ENCODE measurements at places on chromosomes 4 and X.

DNA sequence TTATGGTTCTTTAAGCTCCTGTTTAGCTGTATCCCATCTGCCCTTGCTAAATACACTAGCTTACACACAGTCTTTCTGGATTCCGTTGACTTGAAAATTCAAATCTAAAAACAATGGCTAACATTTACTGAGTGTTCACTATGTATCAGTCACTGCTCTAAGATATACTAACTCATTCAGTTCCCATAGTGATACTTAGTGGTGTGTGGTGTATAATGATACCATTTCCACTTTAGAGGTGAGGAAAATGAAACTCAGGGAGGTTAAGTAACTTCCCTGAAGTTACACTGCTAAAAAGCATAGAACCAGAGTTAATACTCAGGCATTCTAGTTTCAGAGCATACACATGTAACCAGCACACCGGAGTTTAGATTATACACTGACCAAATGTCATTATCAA, 762.0 kb downstream of the GRID2 start:
- DNase-seq: no peak

- DNase-seq: peak; percentile 38
Observed at GRCh38 chr4:56979421-56980072, 851 bp downstream of the POLR2B start.

- no peak for DNase-seq
Observed at GRCh38 chrX:7987160-7988012, 60.2 kb upstream of the PNPLA4 start.

- DNase-seq: no peak
Observed at GRCh38 chr4:94831607-94832006, 73.9 kb downstream of the BMPR1B start.

DNA sequence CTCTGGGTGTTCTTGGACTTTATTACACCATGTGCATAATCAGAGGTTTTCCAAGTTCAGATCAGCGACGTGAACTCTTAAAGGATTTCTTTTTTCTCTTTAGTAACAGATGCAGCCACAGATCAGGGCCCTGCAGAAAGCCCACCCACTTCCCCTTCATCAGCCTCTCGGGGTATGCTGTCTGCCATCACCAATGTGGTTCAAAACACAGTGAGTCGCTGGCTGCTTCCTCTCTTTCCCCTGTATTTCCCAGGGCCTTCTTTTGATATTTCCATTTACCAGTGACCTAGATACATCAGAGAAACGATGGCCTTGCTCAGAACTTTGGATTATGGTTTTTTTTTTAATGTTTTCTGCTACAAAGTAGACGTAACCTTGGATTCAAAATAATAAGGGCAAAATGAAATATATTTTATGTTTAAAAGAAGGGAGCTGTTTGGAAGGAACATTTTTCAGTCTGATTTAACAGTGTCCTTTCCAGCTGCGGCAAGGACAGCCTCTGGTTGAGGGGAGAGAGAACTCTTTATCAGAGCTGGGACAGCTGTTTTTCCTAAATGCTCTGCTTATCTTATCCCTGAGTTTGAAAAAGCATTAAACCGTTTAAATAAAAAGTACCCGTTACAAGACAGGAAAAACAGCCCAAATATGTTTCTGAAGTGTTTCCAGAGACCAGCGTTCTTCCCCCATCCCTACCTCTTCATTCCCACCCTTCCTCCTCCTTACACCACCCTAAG, 38.2 kb downstream of the FAM114A1 start:
- DNase-seq: no peak

- DNase-seq: no peak
Observed at GRCh38 chr4:104490096-104490769, 4.5 kb downstream of the CXXC4 start.

GRCh38 chrX:19748896-19749680, 138.3 kb downstream of the SH3KBP1 start:
- no peak for DNase-seq

GRCh38 chrX:103847174-103847870, 15.3 kb upstream of the RAB9B start:
- DNase-seq: no peak

DNA sequence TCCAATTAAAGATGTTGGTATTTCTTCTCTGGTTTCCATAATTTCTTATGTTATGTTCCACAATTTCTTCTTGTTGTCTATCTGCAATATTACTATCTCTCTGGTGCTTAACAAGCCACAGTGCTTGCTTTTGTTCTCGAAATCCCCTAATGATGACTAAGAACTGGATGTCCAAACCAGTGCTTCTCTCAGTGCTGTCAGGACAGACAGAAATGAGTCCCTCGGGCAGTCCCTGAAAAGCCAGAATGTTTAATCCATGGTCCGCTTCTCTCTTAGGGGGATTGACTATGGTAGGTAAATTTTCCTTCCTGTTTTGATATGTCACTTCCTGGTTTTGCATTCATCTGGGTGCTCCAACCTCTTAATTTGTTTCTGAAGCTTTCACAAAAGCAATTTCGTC, 321.6 kb upstream of the PCDH10 start:
- no peak for DNase-seq

DNA sequence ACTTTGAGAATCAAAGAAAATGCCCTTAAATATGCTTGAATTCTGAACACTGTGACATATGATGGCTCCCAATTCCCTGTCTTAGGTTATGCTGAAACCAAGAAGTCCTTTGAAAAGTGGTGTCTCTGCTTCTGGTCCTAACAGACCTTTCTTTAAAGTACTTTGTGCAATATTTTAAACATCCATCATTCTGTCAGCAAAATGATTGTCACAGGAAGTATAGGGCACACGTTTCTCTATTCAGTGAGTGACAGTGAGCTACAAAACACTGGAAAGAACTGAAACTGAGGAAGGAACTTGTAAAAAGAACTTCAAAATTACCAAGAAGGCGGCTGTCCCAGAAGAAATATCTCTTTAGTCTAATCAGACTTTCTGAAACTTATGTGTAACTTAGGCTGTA, 12.2 kb upstream of the NUP54 start:
- DNase-seq: no peak

DNA sequence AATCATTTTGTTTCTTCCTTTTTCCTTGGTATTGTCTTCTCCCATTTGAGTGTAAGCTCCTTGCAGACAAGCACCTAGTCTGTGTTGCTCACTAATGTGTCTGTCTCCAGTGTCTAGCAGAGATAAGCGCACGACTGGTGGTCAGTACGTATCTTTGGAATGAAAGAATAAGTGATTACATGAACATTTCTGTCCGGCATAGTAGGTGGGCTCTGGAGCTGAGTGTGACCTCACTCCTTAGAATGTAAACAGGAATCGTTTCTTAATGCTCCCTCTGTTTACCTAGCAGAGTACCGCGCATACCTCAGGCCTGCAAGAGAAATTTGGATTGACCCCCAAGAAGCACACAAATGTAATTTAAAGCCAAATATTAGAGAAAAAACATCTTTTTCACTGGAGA, 235.4 kb downstream of the MAML3 start:
- no peak for DNase-seq

GRCh38 chrX:63275127-63275526, 76.0 kb downstream of the SPIN4 start:
- DNase-seq: no peak

GRCh38 chr4:40130401-40131036, 66.3 kb upstream of the RHOH start:
- no peak for DNase-seq

GRCh38 chr4:74375824-74376426, 11.0 kb downstream of the EREG start:
- no peak for DNase-seq

DNA sequence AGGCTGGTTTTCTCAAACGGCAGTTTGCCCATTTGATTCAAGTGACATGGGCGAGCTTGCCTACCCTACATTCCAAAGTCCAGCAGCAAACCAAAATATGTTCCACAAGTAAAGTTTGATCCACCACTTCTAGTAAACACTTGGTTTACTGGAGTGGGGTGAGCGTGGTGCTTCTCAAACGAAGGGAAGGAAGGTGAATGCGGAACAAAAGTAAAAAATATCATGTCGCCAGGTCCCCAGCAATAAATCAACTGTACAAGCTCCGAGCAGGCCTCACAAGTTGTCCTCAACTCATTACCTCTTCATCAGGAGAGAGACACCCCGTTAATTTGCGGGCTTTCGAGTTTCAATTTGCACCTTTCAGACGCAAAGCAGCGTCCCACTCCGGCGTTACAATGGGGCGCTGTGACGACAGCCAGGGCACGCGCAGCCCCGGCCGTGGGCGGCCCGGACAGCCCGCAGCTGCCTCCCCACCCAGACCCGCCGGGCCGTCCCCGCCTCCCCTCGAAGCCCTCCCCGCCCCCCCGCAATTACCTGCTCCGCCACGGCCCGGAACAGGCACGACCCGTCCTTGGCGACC, 1.0 kb downstream of the OTUD4 start:
- DNase-seq: peak; percentile 73

- no peak for DNase-seq
Observed at GRCh38 chr4:139770361-139770760, 104.7 kb downstream of the MGST2 start.

- no peak for DNase-seq
Observed at GRCh38 chr4:67776746-67777145, 22.6 kb upstream of the GNRHR start.

DNA sequence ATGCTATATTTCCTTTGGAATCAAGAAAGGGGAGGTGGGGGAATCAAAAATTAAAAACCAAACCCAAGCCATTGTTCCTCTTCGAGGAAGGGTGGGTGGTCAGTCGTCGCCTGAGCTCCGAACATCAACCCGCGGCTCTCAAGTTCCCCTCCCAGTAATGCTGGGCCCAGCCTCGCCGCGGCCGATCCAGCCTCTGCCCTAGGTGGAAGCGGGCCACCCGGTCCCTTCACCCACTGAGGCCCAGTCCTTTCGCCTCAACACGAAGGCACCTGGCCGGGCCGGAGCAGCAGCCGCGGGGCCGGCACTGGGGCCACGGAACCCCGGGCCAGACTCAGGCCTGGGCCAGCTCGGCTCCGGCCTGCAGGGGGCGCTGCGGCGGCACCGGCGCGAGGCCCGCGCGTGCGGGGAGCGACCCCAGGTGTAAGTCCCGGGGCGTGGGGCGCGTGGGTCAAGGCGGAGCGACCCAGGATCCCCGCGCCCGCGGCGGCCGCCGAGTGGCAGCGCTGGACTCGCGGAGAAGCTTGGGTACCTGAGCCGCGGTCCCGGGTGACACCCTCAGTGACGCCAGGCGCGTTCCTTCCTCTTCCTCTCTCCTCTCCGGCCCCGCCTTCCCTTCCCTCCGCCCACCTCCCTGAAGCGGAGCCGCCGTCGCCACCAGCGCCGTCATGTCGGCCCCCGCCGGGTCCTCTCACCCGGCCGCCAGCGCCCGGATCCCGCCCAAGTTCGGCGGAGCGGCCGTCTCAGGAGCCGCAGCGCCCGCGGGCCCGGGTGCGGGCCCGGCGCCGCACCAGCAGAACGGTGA, at the start of gene SEC24B:
TSS of gene SEC24B (plus strand) at position 611 of the 802 bp plus-strand sequence. CDS start at position 666, 55 bp downstream.
- peak; percentile 82 for DNase-seq

- DNase-seq: no peak
Observed at GRCh38 chr4:27215220-27215826, 354.7 kb downstream of the STIM2 start.

DNA sequence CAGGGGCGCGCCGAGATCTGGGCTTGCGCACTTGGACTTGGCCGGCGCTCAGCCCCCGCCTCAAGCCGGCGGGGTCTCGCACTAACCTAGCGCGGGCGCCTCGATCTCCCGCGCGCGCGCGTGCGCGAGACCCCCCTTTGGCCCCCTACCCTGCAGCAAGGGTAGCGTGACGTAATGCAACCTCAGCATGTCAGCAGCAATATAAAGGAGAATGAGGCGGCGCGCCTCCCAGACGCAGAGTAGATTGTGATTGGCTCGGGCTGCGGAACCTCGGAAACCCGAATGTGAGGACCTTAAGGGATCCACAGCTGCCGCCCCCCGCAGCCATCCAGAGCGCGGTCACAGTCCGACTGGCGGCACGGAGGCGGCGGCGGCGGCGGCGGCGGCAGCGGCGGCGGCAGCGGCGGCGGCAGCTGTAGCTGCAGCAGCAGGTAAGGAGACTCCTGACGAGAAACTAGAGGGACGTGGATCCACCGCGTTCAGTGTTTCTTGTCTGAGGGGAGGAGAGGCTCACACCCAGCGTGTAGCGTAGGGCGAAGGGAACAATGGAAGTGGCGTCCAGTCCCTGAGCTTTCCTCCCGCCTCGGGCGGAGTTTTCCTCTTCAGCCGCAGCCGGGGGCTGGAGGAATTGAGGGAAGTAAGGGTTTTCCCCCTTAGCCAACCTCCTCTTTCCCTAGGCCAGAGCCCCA, at the start of the genes SATL1 and ZNF711:
TSS of gene SATL1 (minus strand) at position 19 of the 689 bp plus-strand sequence. CDS start 134,811 bp downstream, outside the sequence.
TSS of gene ZNF711 (plus strand) at position 231 of the 689 bp plus-strand sequence. CDS start 3,582 bp downstream, outside the sequence.
- DNase-seq: no peak

DNA sequence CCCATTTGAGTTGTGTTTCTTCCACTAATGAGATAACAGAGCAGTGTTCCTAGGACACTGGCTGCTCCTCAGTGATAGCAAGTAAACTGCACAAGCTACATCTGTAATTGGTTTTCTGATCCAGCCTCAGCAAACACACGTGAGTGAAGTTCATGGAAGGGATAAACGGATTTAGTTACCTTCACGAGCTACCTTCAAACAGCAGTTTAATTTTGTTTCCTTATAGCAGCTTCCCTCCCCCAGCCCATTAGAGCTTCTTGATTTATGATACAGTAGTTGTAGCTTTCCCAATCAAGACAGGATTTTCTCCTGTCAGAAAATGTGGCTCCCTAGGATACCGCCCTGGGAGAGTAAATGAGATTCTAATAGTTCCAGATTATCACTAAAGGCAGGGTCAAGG, 634.2 kb upstream of the FAT1 start:
- no peak for DNase-seq

- DNase-seq: no peak
Observed at GRCh38 chr4:52234561-52235440, 183.7 kb downstream of the SPATA18 start.

DNA sequence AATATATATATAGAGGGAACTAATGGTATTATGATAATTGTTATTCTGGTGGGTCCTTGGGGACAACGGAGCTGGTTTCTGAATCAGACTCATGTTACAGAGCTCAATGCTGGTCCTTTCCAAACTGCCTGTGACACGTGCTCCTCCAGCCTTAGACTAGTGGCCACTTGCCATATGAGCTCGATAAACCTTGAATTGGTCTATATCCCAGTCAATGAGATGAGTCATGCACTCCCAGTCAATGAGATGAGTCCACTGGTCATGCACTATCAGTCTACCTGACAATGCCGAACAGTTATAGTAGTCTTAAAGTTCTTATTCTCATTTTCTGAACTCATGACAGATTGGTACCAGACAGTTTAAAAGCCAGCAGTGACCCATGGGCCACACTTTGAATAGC, 325.2 kb downstream of the LDB2 start:
- DNase-seq: no peak

- no peak for DNase-seq
Observed at GRCh38 chr4:85805891-85806290, 330.9 kb downstream of the ARHGAP24 start.

- DNase-seq: no peak
Observed at GRCh38 chr4:185404031-185404430, 7.4 kb downstream of the ANKRD37 start.

DNA sequence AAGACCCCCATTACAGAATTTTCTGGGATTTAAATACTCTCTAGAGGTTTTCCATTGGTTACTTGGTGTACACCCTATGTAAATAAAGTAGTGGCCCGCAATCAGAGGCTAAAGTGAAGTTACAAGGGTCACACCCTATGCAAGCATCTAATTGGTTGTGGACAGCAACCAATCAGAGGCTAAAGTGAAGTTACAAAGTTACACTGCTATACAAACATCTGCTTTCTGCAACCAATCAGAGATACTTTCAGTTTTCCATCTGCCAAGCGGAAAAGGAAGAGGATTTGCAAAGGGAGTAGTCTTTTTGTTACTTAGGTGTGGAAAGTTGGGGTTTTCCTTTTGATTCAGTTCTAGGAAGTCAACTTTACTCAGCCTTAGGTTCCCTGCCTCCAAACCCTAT, 2.0 kb upstream of the ATRX start:
- DNase-seq: no peak
